ENCODE measurements at places on chromosomes 12 and 14.

GRCh38 chr14:103908580-103908979 is 19.7 kb upstream of the TDRD9 start:
- peak; percentile 53 for DNase-seq

DNA sequence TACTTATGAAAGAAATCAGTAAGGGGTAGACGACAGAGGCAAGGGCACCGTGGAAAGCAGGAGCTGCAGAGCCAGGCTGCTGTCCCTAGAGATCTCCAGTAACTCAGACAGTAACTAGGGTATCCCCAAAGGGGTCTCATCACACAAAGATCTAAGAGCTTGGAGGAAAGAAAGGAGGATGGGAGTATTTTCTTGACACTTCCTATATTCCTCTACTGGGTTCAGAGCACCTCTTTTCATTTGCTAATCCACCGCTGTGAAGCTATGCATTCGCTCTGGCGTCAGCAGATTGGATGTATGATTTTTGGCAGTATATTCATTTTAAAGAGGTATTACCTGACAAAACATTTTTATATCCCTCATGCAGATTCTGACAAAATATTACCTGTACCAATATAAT is 12.6 kb downstream of the USP44 start:
- DNase-seq = no peak

DNA sequence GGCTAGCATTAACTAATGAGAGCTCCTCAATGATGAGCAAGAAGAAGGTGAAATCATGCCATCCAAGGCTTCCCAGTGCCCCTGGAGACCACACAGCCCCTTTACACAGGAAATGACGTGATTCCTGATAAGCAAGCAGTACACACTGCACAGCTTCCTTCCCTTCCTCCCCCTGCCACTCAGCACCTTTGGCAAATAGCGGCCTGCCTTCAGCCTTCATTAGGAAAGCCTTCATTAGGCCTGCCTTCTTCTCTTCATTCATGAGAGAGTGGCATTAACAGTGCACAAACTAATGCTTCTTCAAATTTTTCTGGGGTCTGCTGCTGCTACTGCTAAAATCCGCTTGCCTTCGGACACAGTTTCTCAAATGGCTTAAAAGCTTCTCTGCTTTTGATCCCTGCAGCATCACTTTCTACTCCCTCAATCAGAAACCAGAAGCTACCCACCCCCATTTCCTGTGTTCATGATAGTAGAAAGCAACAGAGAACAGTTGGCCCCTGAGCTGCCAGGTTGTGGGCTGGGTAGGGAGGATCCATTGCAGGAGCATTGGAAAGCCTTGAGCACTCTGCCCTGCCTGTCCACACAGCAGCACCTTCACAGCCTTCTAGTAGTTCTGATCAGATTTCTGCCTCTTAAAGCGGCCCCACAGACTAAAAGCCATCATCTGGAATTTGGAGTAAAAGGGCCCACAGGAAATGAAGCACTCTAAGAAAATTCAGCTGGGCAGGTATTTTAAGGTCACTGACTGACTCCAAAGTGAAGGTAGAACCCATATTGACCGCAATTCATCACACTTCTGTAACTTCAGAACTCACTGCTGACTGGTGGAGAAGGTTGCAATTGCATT is 103.8 kb upstream of the ETV6 start:
- DNase-seq = peak; percentile 68

DNA sequence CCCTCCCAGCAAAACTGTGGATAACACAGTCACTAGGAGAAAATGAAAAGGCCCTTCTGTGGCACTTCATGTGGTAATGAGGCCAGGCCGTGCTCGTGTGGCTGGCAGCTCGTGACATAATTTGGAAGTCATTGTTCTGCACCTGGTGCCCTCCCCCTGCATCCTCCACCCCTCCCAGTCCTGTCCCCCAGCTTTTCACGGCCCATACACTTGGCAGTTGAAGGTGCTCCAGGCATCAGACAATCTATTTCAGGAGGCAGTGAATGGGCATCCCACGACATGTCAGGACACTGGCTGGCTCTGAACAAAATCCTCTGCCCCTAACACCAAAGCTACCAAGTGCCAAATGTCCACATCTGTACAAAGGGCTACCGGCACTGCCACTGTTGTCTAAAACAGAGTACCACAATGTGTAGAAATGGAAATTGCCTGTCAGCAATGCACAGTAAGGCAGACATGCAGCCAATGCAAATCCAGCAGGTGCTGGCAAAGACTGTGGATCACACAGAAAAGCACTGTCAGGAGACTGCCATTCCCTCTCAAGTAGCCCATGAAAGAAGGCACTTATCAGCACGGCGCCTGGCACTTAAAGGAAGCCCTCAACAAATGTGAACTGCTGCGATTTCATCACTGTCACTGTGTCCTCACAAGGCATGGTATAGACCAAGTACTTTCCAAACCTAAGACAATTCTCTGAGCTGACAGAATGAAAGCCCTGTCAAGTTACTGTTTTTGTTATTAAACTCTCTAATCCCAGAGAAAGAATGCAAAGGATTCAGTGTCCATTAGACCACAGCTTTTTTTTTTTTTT is 39.1 kb downstream of the CORO1C start:
- no peak for DNase-seq

- DNase-seq = no peak
These were observed 1.6 kb downstream of the GZMH start for GRCh38 chr14:24607635-24608514.

DNA sequence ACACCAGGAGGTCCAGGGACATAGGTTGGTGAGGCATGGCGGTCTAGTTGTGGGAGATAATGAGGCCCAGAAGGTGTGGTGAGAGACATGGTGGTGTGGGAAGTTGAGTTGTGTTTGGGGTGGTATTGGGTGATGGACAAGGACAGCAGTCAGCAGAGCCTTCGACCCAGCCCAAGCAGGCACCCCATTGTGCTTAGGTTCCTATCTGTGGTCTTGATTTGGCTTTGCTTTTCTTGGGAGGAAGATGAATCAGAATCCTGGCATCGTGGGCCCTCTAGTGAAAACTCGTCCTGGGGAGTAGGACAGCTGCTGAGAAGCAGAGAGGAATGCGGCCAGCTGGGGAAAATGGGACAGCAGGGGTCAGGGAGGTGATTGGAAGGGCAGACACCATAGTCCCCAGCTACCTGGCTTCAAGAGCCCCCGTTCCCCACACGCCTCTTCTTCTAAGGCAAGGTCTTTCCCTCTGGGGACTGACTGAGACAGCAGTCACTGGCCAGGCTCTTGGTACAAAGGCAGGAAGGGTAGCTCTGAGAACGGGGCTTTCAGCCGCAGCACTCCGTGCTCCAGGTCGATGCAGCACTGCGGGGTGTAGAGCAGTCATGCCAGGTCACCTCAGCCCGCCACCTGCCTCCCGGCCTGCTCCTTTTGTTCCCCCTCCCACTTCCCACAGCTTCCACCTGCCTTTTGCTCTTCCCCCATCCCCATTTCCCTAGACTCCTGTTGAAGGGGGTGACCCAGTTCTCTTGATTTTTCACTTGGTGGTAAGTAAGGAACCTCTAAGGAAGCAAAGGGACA is 7.9 kb downstream of the NRIP2 start:
- no peak for DNase-seq

DNA sequence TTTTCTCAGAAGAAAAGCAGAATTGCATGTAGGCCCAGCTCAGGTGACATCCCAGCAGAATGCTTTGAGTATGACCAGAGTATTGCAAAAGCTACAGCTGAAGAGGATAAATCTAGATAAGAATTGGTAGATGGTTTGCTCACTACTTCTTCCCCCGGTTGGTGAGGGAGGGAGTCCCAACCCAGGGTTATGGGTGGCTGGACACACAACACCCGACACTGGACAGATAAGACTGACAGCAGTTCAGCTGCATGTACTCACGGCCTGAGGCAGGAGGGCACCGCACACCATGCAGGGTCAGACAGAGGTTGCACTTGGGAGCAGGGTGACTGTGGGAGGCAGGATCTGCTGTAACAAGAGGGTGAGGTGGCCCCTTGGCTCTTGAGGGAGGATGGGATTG is 1.7 kb upstream of the CLEC4C start:
- DNase-seq = no peak

GRCh38 chr12:55074806-55075205 is 51.4 kb upstream of the OR9K2 start:
- no peak for DNase-seq

DNA sequence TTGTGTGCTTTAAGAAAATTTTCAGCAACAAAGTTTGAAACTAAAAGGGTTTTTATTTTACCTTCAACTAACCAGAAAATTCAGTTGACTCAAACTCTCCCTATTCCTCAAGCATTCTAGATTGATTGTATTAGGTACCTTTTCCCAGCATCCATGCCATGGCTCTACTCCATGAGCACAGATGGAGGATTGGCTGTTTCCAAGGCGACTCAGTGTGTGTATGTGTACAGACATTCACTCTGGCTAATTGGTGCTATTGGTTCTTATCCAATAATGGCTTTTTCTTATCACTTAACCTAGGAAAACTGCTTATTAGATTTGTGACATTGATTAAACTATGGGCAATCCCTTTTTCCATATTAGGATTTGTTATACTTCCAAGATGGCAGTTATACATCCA is 202.6 kb downstream of the ANO6 start:
- DNase-seq = no peak

DNA sequence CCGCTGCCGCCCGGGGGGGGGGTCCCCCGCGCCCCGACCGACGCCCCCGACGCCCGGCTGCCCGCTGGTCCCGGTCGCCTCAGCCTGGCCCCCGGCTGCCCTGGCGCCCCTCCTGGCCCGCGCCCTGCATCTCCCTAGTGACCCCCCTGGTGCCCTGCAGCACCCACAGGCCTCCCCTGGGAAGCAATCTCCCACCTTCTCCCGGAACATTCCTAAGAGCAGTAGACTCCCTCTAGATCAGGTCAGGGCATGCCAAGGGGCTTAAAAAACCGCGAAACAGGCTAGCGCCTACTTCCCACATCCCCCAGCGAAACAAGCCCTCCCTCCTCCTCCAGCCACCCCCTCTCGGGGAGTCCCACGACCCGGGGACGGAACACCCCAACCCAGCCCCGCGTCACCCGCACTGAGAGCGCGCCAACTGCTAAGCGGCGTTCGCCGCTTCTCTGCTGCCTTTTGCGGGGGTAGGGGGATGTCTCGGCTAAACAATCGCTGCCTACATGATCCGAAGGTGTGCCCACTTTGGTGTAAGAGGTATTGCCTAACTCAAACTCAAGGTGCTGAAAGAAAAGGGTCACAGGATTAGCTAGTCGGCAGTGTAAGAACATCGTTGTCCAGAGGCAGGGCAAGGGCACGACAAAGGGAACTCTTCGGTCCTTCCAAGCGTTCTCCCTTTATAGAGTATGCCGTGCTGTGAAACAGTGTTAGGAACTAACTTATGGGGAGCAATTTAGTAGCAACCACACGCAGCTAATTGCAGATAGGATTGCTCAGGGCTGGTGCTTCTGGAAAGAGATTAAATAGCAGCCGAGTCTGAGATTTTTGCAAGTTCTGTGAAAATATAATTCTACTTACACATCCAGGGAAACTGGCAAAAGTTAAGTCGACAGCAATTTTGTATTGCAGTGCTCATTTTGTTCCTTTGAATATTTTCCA is 619 bp upstream of the NTN4 start:
- peak; percentile 41 for DNase-seq

DNA sequence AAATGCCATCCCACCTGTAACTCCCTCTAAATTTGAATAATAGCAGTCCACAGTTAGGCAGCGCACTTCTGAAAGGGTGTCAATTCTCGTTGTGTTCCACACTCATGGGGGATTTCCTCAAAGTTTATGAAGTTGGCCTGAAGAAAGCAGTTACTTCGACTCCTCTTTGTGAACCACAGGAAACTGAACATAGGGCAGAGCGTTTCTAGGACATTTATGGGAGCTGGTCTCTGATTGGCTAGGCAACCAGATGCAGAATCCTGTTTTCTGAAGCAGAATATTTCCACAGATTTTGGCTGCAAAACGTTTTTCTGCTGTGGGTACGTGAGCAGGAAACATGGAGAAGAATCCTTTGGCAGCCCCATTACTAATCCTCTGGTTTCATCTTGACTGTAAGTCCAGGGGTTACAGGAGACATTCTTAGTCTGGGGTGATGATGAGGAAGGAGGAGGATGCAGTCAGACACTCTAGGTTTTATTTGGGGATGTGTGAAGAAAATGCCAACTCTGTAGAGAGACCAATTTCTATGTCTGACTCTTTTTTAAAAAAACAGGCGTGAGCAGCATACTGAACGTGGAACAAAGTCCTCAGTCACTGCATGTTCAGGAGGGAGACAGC is 431.5 kb upstream of the OR4E1 start:
- DNase-seq = no peak

DNA sequence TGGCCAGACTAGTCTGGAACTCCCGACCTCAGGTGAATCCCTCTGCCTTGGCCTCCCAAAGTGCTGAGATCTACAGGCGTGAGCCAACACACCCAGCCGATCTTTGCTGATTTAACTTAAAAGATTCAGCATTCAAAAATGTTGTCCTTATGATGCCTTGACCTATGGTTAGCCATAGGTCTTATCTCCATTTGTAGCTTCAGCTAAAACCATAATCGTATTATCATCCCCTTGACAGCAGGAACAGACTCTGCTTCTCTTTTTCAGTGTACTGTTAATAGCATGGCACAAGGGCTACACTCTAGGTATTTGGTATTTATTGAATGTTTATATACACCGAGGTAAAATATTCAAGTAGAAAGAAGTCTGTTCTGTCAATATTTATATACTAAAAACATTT is 15.3 kb downstream of the CCDC62 start:
- no peak for DNase-seq

- DNase-seq = no peak
These were observed 3.8 kb upstream of the ACADS start for GRCh38 chr12:120721866-120722265.
